ENCODE measurements at places on chromosomes 5 and 9. TPM values are rescaled to one million over a fixed set of nuclear protein-coding genes. Genes with fewer than 3 reads are reported as not detected.

GRCh38 chr9:113597390-113598241 is 134.1 kb downstream of the RGS3 start:
- H3K27me3 ChIP-seq = no peaks in the 10 kb centered on the region
- H3K4me1 ChIP-seq = peaks cover 57% of the 10 kb centered on the region
- no peak for DNase-seq
- H3K27ac ChIP-seq = no peak overlapping the region

- H3K27ac ChIP-seq = no peak overlapping the region
- H3K4me1 ChIP-seq = peaks cover 19% of the 10 kb centered on the region
- DNase-seq = no peak
- H3K36me3 ChIP-seq = no peaks in the 10 kb centered on the region
- no peaks in the 10 kb centered on the region for H3K27me3 ChIP-seq
- H3K4me3 ChIP-seq = no peak overlapping the region
These were observed 190.7 kb downstream of the MAPKAP1 start for GRCh38 chr9:125515983-125516940.

DNA sequence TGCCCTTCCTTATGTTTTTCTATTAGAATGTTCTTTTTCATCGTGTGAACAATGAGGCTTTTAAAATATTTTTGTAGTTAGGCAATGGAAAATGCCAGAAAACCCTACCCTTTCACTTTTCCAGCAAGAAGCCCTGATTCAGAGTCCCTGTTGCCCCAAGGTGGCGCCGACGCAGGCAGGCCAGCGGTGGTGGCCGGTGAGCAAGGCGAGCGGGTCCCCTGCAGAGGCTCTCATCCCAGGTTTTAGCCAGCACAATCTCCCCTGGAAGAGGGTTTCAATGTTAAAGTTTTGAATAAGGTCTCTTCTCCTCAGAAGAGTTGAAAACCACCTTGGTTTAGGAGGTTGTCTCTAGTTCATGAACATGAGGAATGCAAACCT is 40.8 kb upstream of the CKMT2 start:
- no peaks in the 10 kb centered on the region for H3K4me1 ChIP-seq
- DNase-seq = no peak
- peaks cover 10% of the 10 kb centered on the region for H3K36me3 ChIP-seq
- H3K4me3 ChIP-seq = no peak overlapping the region

WHRN gene
- 2.3 TPM for total RNA-seq

Measured in HepG2 (cell line).